ENCODE measurements at places on chromosomes 16 and 17.

DNA sequence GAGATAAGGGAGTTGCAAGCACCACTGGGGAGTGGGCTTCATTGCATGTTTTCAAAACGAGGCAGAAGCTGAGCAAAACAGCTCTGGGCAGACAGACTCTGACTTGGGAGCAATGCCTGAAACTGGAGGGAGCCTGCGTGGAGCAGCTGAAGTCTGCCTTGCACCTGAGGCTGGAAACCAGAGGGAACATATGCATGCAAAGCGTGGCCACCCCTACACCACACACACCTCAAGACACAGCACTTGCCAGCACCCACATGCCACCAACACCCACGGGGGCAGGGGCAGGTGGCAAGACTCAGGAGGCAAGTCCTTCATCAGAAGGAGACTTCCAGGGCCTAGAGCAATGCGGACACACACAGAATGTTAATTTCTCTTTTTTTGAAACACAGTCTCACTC, 45.8 kb downstream of the COTL1 start:
- DNase-seq, result no peak

DNA sequence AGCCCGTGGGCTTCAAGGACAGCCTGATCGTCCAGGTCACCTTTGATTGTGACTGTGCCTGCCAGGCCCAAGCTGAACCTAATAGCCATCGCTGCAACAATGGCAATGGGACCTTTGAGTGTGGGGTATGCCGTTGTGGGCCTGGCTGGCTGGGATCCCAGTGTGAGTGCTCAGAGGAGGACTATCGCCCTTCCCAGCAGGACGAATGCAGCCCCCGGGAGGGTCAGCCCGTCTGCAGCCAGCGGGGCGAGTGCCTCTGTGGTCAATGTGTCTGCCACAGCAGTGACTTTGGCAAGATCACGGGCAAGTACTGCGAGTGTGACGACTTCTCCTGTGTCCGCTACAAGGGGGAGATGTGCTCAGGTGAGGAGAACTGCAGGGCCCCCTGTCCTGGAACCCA, 31.5 kb upstream of the EFCAB13 start:
- DNase-seq, result no peak

DNA sequence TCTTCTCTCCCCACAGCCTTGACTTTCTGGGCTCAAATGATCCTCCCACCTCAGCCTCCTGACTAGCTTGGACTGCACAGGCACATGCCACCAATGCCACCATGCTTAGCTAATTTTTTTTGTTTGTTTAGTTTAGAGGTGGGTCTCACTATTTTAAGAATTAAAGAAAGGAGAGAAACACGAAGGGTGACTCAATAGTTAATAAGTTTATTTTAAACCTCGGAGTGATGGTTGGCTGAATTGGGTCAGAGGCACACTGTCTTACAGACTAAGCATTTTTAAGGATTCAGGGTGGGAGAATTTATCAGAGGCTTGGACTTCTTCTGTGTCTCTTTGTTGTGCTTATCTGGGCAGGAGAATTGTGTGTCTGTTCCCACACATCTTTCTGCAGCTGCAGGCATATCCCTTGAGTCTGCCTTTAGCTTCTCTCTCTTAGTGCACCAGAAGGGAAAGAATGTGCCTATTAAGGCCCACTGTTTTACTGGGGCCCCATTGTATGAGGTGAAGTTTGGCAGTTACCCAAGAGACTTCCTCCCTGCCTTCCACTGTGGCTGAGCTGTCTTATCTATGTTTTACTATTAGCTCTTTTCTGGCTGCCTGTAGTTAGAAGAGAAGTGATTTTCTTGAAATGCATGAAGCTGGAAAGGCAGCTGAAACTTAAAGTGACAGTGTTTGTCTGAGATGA, 2172.0 kb downstream of the TP53TG3F start:
- DNase-seq, result no peak

DNA sequence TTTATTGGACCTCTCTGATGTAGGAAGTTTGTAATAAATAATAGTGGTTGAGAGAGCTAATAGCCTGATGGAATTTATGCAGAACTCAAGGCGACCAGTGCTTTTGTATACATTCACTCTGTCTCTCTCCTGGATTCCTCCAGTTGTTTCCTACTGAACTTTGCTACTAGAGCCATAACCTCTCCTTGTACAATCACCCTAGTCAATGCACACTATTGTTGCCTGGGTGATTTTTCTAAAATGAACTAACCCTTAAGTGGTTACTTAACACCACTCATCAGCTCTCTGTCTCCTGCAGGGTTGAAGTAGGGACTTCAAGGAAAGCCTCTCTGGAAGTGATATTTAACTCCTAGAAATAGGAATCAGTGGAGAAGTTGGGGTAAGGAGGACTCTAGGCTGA, 9.7 kb downstream of the PHKB start:
- no peak for DNase-seq

DNA sequence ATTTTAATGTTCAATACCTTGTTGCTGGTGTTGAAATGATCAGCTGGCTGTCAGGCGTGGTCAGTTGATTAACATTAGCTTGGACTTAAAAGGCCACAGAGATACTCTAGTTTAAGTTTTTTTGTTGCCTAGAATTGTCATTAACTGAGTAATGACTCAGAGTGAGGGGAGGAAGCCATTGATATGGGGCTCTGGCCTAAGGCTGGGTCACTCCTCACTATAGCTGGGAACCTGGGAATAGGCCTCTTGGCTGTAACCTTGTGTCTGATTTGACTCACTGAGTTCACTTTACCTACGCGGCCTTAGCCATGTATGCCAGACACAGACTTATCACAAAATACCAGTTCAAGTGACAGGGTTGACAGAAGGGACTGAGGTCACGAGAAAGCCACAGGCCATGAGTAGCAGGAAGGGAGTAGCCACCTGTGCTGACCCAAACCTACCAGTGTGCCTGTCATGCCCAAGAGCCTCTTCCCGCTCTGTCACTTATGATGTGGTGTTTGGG, 37.9 kb upstream of the ADCY7 start:
- DNase-seq, result no peak

All from NCI-H524 (cell line).